ENCODE measurements at places on chromosomes 1 and 21.

DNA sequence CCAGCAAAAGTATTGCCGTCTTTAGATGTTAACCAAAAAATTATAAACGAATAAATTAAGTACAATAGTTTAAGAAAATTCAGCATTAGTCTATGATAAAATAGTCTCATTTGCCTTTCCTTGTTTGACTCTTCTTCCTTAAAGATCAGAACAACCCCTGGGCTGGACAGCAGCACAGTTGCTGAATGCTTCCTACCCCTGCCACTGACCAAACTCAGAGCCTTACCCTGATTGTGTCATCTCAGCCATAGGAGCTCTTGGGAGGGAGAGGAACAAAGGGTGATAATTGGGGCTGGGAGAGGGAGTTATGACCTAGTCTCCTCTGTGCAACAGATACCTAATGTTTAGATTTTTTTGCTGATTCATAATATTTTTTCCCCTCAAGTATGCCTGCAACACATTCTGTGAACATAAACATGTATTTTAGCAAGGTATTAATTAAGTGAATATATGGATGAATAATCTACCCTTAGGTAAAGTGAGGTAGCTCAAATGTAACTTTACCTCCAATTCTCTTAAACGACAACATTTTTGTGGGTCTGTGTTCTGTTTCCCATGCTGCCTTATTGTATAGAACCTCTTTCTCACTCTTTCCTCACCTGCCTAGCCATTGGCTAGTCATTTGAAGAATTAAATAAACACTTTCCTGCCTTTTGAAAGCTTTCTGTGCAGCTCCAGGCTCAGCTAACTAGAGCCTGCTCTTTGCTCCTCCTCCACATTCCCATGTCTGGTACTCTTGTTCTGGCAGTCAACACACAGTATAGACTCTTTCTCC, 46.1 kb downstream of the FGGY start:
- no peak for DNase-seq

DNA sequence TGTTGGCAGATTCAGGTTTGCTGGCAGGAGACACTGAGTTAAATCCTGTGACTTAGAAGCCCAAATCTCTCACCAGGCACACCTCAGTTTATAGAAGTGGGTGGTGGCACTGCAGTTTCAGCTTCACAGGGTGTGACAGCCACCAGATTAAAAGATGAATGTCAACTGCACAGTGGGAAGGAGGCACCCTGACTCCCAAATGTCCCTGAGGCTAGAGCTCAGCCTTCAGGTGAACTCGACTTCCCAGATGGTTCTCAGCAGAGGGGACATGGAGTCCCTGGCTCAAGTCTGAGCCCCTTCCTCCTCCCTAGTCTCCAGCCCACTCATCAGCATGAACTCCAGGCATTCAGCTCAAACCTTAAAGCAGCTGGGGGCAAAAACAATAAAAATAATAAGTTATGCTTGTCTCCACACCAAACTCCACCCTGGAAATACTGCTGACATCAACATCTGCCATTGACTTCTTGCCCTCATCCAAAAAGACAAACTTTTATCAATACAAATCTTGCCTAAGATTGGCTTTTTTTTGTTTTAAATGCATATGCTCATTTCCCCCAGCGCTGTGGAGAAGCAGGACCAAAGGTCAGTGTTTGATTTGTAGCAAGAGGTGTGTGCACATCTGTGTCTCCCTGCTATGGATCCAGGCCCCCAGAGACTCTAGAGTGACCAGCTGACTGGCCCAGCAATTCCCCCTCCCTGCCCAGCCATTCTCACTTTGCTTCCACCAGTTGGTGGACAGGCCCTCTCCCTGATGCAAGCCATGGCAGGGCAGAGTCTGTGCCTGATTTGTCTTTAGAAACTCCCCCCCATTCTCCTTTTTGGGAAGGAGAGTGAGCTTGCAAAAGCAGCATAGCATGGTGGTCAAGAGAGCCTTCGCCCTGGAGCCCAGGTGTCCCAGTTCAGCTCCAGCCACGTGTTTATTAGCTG, 18.5 kb upstream of the S100A7 start:
- DNase-seq: no peak

- no peak for DNase-seq
Observed at GRCh38 chr21:46555678-46556077, 49.2 kb downstream of the S100B start.

DNA sequence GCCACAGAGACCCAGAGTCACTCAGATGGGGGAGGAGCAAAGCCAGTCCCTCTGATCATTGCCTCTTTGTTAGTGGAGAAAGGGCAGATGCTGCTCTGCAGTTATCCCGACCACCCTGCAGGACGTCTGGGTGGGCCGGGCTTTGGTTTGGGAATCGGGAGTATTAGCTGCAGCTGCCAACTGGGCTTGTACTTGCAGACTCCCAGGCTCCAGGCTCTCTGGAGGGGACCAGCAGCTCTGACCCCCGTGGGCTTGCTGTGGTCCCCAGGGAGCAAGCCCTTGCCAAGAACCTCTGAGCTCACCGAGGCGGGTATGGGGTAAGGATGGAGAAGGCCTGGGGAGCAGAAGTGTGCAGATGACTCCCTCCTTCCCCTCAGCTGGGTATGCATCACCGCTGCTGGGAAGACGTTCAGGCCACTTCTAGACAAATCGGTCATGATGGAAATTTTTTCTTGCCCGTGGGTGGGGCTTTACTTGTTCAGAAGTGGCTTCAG, 21.6 kb downstream of the MAPKAPK2 start:
- DNase-seq: no peak

DNA sequence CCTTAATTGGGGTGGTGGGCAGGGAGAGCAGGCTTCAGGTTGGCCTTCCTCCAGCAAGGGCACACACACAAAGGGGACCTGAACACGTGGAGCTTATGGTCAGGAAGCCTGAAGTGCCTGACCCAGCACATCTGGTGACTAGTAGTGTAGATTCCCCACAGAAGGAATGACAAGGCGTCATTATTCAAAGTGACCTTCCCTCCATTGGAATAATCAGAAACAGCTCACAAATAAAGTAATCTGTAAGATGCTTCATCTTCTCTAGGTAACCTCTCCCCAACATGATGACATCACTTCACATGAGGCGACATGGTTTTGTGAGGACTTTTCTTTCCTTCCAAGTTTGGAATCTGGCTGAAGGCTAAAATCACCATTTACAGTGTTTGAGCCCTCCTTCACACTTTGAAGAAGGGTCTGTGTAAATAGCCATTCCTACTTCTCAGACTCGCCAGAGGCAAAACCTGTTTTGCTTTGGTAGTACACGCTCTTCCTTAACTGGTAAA, 32.8 kb upstream of the ERG start:
- no peak for DNase-seq

DNA sequence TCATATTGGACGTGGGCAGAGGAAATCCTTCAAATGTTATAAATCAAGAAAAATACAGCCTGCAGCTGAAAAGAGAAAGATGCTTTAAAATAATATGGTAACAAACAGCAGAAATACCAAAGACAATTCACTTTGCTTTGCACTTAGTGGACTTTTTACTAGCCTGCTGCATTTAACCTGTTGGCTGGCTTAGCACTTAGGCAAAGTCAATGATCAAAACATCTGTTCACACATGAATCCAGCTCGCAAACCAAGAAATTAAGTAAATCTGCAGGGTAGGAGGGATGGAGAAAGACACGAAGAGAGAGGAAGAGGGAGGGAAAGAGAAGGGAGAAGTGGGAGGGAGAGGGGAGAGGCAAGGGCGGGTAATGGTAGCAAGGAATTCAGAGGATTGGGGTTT, 103.6 kb upstream of the RAB4A start:
- no peak for DNase-seq

DNA sequence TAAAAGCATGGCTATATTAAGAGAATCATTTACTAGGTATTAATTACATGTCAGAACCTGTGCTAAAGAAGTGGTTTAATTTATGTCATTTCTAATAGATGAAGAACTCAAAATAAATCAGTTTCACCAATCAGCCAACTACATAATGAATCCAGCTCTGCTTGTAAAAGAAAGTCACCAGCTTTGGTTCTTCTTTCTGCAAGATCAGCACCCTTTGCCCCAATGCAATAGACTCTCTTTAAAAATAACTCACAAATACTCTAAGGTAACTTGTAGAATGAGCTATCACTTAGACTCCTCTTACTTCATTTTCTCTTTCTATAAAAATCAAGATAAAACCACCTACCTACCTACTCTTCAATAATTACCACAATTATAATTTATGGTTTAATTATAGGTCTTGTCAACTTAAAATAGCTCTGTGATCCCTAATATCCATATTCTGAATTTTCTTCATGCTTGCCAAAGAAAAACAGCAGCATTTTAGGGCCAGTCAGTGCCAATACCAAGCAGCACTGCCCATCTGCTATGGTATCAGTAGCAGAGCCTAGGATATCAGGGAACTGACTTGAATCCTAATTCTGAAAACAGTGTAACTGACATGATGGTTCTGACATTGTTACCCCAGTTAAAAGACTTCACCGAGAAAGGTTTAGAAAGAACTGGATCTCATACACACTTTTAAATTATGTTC, 11.3 kb downstream of the SLC19A2 start:
- DNase-seq: no peak

DNA sequence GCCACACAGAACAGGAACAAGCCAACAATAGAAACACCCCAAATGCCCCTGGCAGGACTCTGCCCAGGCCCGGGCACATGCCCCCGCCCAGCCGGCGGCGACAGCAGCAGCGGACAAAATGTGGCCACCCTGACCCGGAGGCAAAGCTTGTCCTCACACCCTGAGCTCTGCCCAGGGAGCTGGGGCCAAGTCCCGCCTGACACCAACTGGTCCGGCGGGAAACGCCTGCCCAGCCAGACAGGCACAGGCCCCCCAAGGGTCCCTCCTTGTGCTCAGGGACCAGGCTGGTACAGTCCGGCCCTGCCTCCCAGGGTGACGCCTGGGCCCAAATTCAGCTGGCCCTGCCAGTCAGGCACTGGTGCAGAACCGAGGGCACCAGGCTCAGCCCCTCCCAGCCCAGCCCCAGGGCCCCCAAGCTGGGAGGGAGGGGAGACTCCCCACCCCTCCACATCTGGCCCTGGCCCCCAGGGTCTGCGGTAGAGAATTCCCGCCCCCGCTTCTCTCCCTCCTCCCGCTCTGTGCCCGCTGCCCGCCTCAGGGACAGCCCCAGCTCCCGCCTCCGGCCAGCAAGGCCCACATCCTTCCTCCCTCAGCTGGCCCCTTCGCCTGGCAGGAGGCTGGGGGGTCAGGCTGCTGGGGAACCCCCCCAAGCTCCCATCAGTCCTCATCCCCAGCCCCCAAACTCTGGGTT, 2.0 kb downstream of the AHDC1 start:
- DNase-seq: peak; percentile 45

DNA sequence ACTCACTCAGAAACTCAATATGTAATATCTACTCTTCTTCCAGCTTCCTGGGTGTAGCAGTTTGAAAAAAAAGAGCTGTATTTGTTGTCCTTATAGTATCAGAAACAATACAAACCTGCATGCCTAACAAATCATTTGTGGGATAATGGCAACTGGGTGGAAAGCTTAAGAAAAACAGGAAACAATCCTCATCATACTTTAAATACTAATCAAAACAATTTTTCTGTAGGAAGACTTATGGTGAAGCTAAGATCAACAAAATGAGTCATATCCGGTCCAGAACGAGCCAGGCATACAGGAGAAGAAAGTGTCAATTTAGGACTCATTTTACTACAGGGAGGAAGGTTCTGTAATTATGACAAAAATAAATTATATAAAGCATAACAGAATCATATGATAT, 181.8 kb upstream of the ADGRL4 start:
- no peak for DNase-seq

DNA sequence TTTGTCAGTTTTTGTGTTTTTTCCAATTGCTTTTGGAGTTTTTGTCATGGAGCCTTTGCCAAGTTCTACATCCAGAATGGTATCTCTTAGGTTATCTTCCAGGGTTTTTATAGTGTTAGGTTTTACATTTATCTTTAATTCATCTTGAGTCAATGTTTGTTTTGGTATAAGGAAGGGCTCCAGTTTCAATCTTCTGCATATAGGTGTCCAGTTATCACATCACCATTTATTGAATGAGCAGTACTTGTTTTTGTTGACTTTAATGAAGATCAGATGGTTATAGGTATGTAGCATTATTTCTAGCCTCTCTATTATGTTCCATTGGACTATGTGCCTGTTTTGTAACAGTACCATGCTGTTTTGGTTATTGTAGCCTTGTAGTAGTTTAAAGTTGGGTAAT, 1233.1 kb downstream of the PLA2G4A start:
- DNase-seq: no peak

GRCh38 chr1:77139389-77139788, 79.8 kb downstream of the PIGK start:
- DNase-seq: no peak

- DNase-seq: no peak
Observed at GRCh38 chr1:31485166-31485565, 72.2 kb downstream of the SERINC2 start.

- DNase-seq: no peak
Observed at GRCh38 chr1:23533246-23534023, 2.4 kb upstream of the E2F2 start.

DNA sequence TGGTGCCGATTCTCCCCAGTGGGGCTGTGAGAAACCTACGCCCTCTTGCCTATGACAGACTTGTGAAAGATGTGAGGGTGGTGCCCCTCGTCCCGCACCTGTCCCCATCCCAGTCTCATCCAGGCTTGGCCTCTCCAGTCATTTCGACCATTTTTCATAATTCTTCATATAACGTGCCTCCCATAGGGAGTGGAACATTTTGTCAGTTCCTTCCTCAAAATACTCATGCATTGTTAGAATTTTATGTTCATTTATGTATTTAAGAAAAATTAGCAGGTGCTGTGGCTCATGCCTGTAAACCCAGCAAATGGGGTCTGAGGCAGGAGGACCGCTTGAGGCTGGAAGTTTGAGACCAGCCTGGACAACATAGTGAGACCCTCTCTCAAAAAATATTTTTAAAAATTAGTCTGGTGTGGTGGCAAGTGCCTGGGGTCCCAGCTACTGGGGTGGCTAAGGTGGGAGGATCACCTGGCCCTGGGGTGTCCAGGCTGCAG, 19.7 kb upstream of the SMPDL3B start:
- no peak for DNase-seq

DNA sequence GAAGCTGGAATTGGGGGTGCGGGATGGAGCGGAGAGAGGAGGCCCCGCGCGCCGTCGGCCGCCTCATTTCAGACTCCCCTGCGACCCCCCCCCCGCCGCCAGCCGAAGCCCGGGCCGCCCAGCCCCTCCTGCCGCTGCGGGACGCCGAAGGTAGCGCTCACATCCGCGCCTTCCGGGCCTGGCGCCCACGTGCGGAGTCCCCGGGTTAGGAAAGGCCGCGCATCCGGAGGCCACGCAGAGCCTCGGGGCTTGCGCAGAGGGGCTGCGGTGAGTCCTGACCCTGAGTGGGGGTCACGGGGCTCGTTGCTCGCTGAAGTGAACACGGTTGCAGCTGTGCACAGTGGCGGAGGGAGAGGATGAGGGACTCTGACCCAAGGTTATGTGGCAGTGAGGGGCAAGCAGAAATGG, 552 bp upstream of the ZNF496 start:
- DNase-seq: no peak

DNA sequence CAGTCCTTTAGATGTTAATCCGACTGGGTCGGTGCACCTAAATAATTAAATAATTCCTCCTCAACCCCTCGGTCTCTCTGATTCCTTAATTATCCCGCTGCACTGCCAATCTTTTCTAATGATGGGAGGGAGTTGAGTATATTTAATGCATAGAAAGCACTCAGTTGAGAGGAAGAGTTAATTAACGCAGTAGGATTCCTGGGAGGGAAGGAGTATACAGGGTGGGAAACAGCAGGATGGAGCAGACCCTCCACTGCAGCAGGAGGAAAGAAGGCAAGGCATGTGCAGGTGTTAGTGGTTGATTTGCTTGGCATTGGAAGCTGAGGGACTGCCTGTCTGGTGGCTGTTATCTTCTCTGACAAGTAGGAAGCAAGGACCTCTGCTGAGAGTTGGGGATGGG, 9.9 kb upstream of the REN start:
- DNase-seq: no peak

Measured in H54 (cell line).